ENCODE measurements at places on chromosomes 11 and 22.

GRCh38 chr11:44928816-44929215, 21.9 kb downstream of the TP53I11 start:
- DNase-seq = peak; percentile 58

DNA sequence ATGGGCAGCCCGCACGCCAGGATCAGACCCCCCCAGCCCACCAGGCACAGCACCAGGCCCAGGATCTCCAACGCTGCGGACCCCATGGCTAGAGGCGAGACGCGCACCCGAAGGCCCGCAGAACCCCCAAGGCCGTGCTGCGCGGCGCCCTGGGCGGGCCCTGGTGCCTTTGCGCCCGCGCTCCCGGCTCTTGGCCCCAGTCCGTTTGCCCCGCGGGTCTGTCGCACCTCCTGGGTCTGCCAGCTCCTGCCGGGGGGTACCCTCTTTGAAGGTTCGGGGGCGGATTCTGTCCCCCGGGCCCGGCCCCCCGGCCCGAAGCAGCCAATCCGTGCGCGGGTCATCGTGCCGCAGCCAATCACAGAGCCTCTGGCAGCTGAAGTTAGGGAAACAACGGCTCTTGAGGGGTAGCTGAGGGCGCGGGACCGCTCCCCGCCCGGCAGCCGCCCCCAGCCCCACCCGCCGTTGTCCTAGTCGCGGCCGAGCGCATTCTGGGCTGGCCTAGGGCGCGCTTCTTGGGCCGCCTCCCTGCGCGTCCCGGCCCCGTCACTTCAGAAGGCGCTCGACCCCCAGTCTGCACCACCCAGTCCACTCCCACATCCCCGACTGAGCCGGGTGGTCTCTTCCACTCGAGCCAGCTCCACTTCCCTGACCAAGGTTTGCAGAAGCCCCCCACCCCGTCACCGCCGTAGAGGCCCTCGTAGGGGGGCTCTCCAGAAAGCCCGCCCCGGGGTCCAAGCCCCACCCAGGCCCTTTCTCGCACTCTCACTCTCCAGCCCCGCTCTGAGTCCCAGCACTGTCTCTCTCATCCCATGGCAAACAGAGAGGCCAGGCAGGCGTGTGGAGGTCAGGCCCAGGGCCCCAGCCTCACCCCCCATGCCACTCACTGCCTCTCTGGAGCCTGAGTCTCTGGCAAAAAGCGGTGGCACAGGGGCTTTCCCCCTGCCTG, at the start of gene CLDN5:
TSS of gene CLDN5 (minus strand) at position 241 of the 946 bp plus-strand sequence. CDS start at position 86, 155 bp downstream.
- DNase-seq = peak; percentile 77

- DNase-seq = no peak
These were observed 50.6 kb downstream of the WNT11 start for GRCh38 chr11:76155500-76156227.

GRCh38 chr22:36985211-36985889, 33.9 kb downstream of the TST start:
- DNase-seq = no peak

DNA sequence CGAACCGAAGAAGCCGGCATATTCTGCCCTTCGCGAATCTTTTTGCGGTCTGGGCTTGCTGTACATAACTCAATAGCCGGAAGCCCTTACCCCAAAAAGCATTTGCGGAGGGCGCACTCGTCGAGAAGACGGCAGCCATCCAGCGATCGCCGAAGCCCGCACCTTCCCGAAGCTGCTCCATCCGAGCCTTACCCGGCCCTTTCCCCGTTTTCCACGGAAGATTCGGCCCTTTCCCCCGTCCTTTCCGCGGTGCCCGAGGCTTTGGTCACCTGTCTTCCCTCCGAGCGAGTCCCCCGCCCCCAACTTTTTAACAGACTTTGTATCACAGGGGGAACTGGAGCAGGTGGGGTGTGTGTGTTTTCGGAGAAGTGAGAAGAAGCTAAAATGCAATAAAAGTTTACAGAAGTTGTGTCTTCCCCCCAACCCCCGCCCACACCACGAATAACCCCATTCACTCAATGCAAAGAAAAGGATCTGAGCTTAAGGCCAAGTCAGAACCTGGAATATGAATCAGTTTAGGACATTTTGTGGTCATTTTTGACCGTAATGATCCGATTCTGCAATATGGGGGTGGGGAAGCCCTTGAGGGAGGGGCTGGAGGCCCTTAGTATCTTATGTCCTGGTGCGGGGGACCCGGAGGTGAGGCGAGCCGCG, 99.0 kb upstream of the HSD17B12 start:
- no peak for DNase-seq
